ENCODE measurements at places on chromosomes 1 and 21.

DNA sequence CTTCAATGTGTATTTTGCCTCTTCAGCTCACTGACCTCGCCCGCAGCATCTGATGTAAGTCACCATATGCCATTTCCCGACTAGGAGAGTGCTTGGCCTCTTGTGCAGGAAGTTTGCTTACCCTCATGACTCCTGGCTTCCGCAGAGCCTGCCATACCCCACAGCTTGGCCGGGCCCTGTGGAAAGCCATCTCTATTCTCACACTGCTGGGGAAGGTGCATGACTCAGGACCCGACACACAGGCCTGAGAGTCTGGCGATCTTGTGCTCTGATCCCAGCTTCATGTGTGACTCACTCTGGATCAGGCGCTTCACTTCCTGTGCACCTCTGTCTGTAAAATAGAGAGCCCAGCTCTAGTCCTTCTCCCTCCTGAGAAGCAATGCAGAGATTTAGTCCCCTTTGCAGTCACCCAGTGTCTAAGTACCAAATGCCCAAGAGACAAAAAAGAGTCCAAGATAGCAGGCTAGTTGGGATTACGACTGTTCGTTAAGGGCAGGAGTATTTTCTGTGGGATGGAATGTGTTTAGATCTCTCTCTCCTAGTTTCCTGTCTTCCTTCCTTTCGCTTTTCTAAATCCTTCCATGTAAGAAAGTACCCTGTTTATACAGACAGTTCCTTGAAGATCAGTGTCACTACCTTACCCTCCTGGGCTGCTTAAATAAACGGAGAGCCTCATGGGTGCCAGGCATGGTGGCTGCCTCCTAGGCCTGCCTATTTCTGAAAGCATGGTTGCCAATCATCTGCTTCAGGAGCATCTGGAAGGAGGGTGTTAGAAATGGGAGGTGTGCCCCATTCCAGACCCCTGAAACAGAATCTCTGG lies 62.8 kb upstream of the KIF26B start:
- no peak for DNase-seq

- no peak for DNase-seq
Measured at GRCh38 chr1:40539338-40539737, 7.9 kb downstream of the ZNF684 start.

GRCh38 chr1:200392625-200393185 lies 17.1 kb downstream of the ZNF281 start:
- DNase-seq, result no peak

- DNase-seq, result no peak
Measured at GRCh38 chr1:10553118-10553517, 78.4 kb downstream of the PEX14 start.
